ENCODE measurements at places on chromosomes 2 and 18. TPM values are rescaled to one million over a fixed set of nuclear protein-coding genes. Genes with fewer than 3 reads are reported as not detected.

RAPGEF4 gene
- 18.4 TPM for total RNA-seq

DNA sequence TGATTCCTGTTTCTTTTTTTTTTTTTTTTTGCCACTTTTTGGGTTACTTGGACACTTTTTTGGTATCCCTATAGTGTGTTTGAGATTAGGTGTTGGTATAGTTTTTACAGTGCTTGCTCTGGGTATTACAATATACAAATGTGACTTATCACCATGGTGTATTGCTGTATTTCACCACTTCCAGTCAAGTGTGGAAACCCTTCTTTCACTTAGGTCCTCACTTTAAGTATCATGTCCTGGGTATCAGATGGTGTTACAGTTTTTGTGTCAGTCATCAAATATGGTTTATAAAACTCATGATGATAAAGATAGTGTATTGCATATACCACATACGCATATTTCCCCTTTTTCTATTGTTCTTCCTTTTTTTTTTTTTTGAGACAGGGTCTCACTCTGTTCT lies 1.8 kb downstream of the ATP9B start:
- no peak for DNase-seq

NDUFB3 gene
- 32.1 TPM for total RNA-seq

DNA sequence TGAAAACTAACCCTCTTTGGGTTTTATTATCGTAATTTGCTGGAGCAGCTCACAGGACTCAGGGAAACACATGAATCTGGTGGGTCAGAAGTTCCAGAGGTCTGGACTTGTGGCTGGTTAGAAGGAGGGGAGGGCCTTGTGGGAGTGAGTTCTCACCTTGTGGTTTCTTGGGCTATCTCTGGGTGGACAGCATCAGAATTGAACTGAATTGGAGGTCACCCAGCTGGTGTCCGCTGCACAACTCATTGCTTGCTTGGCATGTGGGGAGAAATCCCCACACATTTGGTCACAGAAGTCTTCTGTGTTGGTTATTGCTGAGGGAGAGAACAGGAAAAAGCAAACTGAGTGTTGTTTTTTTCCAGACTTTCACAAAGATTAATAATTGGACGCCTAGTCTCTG lies 27.5 kb downstream of the ZNF892 start:
- no peak for DNase-seq

PTH2R gene
- total RNA-seq, result not detected

NLRC4 gene
- total RNA-seq, result 2.2 TPM

GRCh38 chr2:23327416-23327815 lies 57.6 kb upstream of the KLHL29 start:
- DNase-seq, result no peak
